ENCODE measurements at places on chromosomes 1 and 21.

- no peak for DNase-seq
These were observed 71.3 kb upstream of the LRRC8B start for GRCh38 chr1:89453123-89453972.

DNA sequence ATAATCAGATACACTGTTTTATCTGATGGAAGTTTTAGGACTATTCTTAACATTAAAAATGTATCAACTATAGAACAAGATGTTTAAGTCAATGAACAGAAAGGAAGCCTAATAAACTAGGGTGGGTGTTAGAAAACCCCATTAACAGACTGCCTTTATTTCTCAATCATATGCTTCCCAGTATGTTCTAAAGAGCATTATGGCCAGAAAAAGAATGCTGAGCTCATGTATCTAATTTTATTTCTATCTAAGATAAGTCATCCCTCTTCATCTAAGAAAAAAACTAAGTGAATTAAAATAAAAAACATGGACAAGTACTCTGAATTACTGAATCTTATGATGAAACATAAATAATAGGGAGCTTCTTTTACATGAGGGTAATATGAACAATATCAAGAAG lies 86.5 kb upstream of the TTC39A start:
- no peak for DNase-seq

GRCh38 chr1:35175098-35175576 lies 17.8 kb downstream of the SFPQ start:
- DNase-seq: no peak

GRCh38 chr1:30427545-30427944 lies 295.8 kb downstream of the MATN1 start:
- DNase-seq: no peak

GRCh38 chr1:16459352-16459925 lies 18.9 kb downstream of the NECAP2 start:
- DNase-seq: no peak

DNA sequence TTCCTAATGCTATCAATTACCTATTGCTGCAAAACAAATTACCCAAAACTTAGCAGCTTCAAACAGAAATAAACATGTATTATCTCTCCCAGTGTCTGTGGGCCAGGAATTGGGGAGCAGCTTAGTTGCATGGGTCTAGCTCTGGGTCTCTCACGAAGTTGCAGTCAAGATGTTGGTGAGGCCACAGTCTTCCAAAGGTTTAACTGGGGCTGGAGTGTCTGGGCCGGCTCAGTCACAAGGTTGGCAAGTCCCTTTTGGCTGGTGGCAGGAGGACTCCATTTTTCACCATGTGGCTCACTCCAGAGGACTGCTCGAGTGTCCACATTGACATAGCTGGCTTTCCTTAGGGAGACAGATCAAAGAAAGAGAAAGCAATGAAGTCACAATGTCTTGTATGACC lies 5.0 kb upstream of the LRP8 start:
- DNase-seq: no peak

DNA sequence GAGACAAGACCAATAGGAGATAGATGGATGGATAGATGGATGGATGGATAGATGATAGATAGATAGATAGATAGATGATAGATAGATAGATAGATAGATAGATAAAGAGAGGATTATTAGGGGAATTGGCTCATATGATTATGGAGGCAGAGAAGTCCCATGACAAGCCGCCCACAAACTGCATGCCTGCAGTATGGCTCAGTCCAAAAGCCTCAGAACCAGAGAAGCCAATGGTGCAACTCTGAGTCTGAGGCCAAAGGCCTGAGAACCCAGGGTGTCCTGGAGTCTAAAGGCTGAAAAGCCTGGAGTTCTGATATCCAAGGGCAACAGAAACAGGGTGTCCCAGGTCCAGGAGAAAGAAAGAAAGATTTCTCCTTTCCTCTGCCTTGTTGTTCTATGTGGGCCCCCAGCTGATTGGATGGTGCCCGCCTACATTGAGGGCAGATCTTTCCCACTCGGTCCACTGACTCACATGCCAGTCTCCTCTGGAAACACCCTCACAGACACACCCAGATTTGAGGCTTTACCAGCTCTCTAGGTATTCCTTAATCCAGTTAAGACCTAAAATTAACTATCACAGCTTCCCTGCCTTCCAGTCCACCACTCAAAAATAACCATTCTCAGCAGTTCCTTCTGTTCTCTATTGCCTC lies 39.6 kb upstream of the IRF2BP2 start:
- DNase-seq: no peak

All from GM10248 (cell line).